ENCODE measurements at places on chromosomes 7 and 10.

DNA sequence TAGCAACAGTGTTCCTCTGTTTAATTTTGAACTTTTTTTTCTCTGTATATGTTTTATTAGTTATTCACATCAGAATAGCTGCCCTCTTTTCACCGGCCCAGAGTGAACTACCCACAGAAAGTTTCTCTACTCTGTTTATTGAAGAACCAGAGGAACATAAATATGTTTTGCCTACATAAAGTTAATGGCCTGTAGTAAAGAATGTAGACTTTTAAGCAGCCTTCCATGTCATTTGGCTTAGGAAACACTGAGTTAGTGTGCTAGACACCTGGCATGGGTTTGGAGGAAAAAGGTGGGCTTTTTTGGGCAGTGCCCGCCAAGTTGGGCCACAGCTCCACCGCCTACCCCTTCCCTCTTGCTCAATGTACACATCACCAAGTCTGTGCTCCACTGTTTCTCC, 8.9 kb upstream of the MEST start:
- no peak for DNase-seq

GRCh38 chr7:132755538-132756483, 179.5 kb upstream of the PLXNA4 start:
- DNase-seq = no peak

DNA sequence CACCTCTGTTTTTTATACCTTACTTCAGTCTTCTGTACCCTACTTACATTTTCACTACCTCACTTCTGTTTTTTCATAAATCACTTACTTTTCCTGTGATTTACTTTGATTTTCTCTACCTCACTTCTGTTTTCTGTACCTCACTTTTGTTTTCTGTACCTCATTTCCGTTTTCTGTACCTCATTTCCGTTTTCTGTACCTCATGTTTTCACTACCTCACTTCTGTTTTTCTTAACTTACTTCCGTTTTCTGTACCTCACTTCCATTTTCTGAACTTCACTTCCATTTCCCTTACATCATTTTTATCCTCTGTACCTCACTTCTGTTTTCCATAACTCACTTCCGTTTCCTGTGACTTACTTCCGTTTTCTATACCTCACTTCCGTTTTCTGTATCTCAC, 492.0 kb upstream of the AKR1E2 start:
- DNase-seq = no peak

- no peak for DNase-seq
These were observed 60.0 kb upstream of the TCERG1L start for GRCh38 chr10:131371571-131371970.

GRCh38 chr10:77436257-77436975, 201.2 kb downstream of the KCNMA1 start:
- DNase-seq = no peak

DNA sequence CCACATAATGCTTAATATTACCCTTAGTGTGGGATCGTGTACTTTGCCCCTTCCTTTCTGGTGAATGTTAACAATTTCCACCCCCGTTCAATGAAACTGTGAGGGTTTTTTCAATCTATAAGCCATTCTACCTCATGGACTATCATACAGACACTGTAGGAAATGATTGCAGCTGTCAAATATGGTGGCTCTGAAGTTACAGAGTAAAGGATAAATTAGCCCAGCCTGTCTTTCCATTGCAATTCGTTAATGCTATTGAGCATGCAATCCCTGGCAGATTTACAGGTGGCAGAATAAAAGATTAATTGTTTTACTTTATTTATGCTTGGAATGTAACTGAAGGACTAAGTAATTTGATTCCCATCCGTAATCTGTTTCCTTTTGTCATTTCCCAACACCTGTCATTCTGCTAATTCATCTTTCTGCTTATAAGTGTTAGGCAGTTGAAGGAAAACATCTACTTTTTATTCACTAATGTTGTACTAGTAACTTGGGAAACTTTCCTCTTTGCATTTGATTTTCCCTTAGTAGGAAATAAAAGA, 1211.6 kb upstream of the LRRN3 start:
- DNase-seq = no peak

DNA sequence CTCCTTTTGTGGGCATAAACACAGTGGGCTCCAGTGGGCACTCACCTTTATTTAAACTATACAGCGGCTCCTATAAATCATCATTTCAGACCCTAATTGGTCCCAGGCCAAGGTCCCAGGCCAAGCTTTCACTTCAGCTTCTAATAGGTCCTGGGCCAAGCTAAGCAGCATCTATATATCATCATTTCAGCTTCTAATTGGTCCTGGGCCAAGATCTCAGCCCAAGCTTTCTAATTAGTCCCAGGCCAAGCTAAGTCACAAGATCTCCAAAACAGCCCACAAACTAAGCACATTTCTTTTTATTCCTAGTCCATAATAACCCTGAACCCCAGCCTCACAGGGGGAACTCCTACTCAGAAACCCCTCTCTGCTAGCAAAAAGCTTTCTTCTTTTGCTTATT, 47.1 kb downstream of the ZNF680 start:
- no peak for DNase-seq

DNA sequence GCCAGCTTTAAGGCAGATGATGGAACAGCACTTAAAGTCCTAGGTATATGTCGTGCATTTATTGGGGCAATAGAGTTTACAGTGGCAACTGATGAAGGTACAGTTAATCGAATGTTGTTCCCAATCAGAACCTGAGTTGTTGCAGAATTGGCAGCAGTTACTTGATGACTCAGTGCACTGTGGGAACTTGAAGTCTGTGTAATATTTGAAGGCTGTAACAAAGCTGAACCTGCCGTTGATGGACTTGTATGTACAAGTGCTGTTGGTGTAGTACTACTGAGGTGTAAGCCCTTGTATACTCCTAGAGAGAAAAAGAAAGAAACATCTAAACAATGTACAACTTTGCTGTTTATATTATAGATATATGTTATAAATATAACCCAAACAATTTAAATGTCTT, 75.3 kb downstream of the EPC1 start:
- no peak for DNase-seq

DNA sequence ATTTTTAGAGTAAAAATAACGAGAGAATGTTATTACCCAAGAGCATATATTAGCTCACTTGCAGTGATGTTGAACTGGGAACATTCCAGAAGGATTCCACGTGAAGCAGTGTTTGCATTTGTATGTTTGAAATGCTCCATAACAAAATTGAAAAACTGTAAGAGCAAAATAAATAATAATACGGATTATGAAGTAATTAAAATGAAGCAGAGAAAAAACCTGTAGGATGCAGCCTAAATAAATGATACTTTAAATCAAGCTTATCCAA, 203.3 kb downstream of the BAMBI start:
- DNase-seq = no peak

DNA sequence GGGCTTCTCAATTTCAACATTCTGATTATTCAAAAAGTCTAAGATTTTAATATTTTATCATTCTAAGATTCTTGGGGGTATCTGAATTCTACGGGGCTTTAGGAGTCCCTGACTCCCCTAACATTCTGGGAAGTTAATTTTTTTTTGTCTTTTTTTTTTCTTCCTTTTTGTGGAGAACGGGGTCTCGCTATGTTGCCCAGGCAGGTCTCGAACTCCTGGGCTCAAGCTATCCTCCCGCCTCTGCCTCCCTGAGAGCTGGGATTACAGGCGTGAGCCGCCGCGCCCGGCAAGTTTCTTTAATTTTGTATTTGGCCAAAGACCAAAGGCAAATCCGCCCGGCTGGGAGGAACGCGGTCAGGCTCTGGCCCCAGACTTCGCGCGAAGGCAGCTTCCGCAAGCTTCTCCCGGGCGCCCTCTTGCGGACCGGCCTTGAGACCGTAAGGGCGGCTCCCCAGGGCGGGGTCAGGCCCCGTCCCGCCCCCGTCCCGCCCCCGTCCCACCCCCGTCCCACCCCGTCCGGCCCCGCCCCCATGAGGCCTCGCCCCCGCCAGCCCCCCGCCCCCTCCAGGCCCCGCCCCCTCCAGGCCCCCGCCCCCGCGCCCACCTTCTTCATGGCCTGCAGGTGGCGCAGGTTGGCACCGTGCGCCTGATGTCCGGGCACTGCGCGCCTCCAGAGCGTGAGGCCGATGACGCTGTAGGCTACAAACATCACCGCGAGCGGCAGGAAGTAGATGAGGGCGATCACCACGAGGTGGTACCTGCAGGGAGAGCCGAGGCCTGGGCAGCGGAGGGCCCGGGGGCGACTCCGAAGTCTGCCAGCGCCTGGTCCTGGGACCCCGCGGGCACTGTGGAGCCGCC, 8.2 kb downstream of the TACR2 start:
- DNase-seq = peak; percentile 75

GRCh38 chr7:22782616-22783232, 39.9 kb downstream of the TOMM7 start:
- DNase-seq = peak; percentile 52

DNA sequence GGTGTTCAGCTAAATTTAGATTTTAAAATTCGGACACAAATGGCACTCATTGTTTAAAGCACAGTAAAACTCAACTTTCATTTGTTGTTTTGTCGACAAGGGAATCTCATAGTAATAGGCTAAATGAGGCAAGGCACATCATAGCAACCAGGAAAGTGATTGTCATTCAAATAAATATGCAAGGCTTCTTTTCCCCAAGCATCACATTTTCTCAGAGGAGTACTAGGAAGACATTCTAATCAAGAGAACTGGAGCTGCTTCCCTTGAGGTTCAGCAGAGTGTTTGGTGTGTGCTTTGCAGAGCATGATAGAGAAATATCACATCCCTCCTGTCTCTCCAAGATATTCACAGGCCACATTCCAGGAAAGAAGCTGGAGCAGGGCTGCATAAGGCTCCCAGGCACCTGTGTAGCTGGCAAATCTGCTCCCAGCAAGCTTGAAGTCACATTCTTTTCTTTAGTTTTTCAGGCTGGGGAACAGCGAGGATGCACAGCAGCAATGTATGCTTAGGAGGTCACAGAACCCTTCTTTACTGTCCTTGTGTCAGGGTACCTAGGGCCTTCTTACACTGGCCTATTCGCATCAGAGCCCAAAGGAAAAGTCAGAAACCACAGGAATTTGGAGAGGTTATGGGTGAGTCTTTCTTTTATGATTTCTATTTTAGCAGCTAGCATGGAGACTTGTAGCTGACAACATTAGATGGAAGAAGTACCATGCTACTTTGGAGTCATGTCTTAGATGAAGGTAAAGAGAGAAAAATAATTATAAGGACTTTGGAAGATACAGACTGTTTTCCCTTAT, 95.9 kb upstream of the HDAC9 start:
- DNase-seq = no peak

DNA sequence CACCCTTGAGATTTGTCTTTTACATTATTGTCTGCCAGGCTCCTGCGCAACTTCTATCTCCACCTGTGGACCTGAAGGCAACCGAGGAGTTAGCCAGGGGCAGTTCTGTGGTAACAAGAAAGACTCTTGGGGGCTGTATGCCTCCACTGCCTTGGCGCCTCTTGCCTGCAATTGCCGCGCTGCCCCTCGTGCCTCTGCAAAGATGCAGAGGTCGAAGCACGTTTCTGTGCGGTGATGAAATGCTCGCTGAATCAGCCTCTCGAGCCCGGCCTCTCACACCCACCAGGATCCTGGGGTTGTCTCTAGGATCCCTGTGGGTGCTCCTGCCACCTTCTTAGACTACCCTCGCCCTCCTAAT, 486 bp upstream of the LHFPL3 start:
- DNase-seq = no peak

- DNase-seq = no peak
These were observed 144.7 kb upstream of the INHBA start for GRCh38 chr7:41847606-41848005.

DNA sequence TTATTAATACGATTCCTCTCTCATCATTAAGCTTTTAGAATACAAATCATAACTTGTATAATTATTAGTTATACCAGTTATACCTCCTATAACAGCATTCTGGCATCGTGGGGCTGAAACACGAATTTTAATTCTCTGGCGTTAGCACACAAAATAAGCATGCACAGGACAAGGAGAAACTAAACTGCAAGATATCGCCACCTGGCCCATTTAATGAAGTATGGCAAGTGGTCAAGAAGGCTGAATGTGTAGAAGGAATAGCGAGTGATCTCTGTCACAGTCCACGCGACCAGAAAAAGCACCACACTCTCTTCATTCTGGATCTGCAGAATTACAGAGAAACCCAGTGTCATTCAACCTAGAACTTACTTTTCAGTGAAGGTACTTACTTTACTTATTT, 18.1 kb downstream of the HACD1 start:
- DNase-seq = no peak

- DNase-seq = no peak
These were observed 283.3 kb upstream of the SEMA3A start for GRCh38 chr7:84477786-84478478.

DNA sequence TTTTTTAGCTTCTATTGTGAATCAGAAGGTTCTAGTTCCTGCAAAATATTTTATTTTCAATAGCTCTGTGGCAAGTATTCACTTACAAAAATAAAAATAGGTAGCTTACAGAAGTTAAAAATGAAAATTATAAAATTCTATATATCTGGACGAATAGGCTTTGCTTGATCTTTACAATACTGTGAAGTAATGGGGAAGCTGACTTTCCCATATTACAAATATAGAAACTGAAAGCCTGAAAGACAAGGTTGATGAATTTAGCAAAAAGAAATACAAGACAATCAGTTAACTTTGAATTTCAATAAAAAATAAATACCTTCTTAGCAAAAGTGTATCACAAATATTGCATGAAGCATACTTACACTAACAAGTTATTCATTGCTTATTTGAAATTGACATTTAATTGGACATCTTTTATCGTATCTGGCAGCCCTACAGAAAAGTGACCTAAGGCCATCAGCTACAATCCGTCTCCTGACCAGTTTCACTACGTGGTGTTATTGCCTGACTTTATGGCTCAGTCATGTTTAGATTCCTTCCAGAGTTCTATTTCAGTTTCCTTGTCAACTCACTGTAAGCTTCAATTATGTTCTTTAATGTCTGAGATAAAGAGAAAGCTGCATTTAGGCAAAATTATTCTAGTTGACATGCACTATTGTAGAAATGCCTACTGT, 310.5 kb upstream of the HGF start:
- no peak for DNase-seq

DNA sequence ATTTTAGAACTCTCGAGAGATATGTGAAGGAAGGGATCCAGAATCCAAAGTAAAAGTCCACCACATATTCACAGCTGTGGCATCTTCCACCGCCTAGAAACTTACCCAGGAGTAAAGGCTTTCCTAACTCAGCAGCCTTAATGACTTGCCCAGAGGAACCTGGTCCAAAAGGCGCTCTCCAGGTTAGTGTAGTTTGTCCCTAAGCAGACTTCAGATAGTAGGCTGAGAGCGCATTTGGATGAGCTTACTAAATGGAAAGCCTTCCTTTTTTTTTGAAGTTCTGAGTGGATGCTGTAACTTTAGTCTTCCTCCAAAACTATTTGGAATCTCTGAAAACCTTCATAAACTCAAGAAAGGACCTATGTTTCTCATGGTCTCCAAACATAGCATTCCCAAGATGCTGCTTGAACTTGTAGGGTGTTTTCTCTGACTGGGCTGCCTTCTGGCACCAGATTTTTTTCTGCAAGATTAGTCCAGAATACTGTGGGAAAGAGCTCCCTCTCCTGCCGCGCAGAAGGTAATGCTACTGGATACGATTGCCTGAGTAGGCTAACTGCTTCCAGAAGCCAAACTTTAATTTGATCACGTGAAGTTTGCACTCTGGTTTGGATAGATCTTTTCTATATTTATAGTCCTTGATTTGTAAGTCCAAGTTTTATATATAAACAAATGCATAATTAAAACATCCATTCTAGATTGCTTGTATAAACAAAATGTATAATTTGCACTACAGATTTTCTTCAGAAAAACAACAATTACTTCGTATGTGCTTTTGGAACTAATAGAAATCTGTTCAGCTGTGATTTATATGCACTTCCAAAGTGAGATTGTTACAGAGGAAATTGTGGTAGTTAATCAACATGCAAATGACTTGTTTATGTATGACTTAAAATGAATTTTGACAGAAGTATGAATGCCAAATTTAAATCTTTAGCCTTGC, 19.6 kb upstream of the GPR37 start:
- no peak for DNase-seq
